HCT116 (cell line): ENCODE measurements at places on chromosomes 12 and 14. TPM values are rescaled to one million over a fixed set of nuclear protein-coding genes. Genes with fewer than 3 reads are reported as not detected.

DNA sequence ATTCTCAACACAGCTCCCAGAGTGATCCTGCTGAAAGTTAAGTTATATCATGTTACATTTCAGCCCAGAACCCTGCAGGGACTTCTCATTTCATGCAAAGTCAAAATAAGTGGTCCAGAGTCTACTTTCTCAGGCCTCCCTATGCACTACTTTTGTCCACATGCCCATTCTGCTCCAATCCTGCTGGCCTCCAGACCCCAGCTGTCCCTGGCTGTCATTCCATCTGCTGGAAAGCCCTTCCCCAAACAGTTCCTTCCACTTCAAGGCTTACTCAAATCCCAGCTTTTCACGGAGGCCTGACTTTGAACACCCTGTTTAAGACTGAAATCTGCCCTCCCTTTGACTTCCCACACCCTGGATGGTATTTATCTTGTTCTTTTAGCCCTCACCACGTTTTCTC lies 109.8 kb upstream of the DNM1L start:
- H3K27me3 ChIP-seq, result no peaks in the 10 kb centered on the region
- no peak overlapping the region for H3K27ac ChIP-seq
- DNase-seq, result no peak
- no peak overlapping the region for H3K4me3 ChIP-seq
- no peaks in the 10 kb centered on the region for H3K36me3 ChIP-seq

GRCh38 chr14:79304279-79304678 lies 907.0 kb downstream of the DIO2 start:
- no peak overlapping the region for H3K27ac ChIP-seq
- no peaks in the 10 kb centered on the region for H3K4me1 ChIP-seq
- H3K36me3 ChIP-seq, result no peaks in the 10 kb centered on the region
- no peak overlapping the region for H3K4me3 ChIP-seq
- DNase-seq, result no peak

GRCh38 chr12:65630555-65630954 lies 193.7 kb upstream of the HMGA2 start:
- peaks cover 18% of the 10 kb centered on the region; the same call in 1 of the 2 replicates for H3K36me3 ChIP-seq
- H3K27me3 ChIP-seq, result no peaks in the 10 kb centered on the region
- peak overlapping the region; percentile 97 for H3K27ac ChIP-seq
- DNase-seq, result no peak

DNA sequence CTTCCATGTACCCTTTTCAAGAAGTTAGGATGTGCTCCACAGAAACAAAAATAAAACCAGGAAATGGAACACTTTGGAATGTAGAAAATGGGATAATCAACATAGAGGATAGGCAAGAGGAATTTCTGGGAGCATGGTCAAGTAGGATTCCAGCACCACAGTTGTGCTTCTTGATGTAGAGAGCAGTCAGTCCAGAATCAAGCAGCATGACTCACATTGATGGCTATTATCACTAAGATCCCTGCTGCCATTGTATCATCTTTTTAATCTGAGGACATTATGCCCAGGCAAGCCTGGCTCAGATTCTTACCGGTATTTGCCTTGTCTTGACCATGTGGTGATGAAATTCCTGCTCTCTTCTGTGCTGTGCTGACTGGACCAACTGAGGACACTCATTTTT lies 5.7 kb downstream of the ETFRF1 start:
- H3K4me1 ChIP-seq, result peaks cover 5% of the 10 kb centered on the region; the same call in 1 of the 2 replicates
- no peak for DNase-seq
- no peaks in the 10 kb centered on the region for H3K27me3 ChIP-seq
- H3K36me3 ChIP-seq, result no peaks in the 10 kb centered on the region

DNA sequence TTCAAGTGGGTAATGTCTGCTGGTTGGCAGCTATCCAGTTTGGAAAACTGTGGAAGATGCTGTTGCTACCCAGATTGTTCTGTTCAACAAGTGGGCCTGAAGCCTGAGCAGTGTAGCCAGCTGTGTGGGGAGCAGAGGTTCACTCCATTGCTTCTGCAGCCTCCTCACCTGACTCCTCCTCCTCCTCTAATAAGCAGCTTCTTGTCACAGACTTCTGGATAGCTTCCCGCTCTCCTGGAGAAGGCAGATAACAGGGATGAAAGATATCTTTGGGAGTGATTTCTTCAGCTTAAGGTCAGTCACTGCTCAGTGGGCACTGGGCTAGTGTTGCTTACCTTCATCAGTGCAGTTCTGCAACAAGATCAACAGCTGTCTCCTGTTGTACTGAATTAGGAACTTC lies 2.0 kb downstream of the POP5 start:
- H3K4me3 ChIP-seq, result no peak overlapping the region
- peaks cover 18% of the 10 kb centered on the region for H3K36me3 ChIP-seq
- H3K27me3 ChIP-seq, result no peaks in the 10 kb centered on the region

- no peak overlapping the region for H3K4me3 ChIP-seq
- no peak for DNase-seq
- peaks cover 11% of the 10 kb centered on the region; the same call in 1 of the 2 replicates for H3K27me3 ChIP-seq
- H3K36me3 ChIP-seq, result no peaks in the 10 kb centered on the region
- H3K4me1 ChIP-seq, result no peaks in the 10 kb centered on the region
- H3K27ac ChIP-seq, result no peak overlapping the region
Measured at GRCh38 chr12:113057565-113058485, 1.3 kb downstream of the DTX1 start.

OR4Q3 gene
- total RNA-seq, result not detected

TPH2 gene
- total RNA-seq, result not detected

GYS2 gene
- not detected for total RNA-seq

CCDC59 gene
- total RNA-seq, result 76.6 TPM

RIMKLB gene
- 0.39 TPM for total RNA-seq

BMAL2 gene
- total RNA-seq, result 21.5 TPM

CPNE6 gene
- not detected for total RNA-seq

NPFF gene
- not detected for total RNA-seq
